ENCODE measurements at places on chromosomes 2 and 18. TPM values are rescaled to one million over a fixed set of nuclear protein-coding genes. Genes with fewer than 3 reads are reported as not detected.
A peak's percentile ranks its signal among the peaks of the same experiment; 100 is the strongest.

DYSF gene
- 15.2 TPM for total RNA-seq

UGT1A4 gene
- not detected for total RNA-seq

UBXN2A gene
- total RNA-seq, result 6.1 TPM

CPLX4 gene
- not detected for total RNA-seq

CCL20 gene
- total RNA-seq, result not detected

POTEC gene
- not detected for total RNA-seq

SOWAHC gene
- total RNA-seq, result 29.4 TPM

TMEM37 gene
- 4.9 TPM for total RNA-seq

ALPI gene
- total RNA-seq, result not detected

CCDC74B gene
- total RNA-seq, result 12.4 TPM

LRRTM4 gene
- total RNA-seq, result not detected

ZNF638 gene
- total RNA-seq, result 162 TPM

ALK gene
- total RNA-seq, result not detected

DNA sequence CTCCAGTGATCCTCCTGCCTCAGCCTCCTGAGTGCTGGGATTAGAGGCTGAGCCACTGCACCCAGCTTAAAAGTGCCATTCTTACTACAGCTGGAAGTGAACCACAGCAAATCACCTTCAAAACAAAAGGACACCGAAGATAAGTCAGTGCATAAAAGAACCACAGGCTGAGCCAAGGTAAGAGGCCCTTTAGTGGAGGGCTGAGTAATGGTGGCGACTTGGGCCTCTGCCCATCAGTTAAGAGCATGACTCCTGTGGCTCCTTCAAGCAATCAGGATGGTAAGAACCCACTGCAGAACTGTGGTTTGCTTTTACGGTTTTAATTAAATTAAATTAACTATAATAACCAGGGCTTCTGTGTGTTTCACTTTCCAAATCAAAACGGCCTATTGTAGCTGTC is 75.1 kb downstream of the CTAGE1 start:
- DNase-seq, result no peak

DNA sequence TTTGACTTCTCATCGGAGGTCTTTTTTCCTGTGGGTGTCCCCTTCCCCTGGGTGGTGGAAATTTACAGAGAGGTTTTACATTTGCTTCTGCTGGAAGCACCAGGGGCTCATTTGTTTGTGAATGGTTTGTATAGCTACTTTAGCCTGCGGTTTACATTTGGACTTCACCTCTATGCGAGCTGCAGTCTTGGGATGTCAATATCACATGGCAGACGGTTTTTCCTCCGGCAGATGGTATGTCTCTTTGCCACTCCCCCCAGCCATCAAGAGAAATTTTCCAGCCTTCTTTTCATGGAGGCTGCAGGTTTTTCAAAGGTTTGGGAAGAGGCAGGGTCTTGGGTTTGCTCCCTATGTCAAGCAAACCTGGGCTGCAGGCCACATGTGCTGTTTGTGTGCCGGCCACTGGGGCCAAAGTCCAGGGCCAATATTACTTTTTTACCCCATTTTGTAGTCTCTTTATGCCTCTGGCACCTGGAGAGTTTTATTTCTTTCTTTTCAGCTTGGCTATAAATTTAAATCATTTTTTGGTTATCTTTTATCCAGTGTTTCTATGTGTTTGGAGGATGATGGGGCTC is 23.9 kb upstream of the BOD1L2 start:
- DNase-seq, result no peak

- DNase-seq, result no peak
Observed at GRCh38 chr2:100397118-100397860, 20.2 kb downstream of the CHST10 start.

DNA sequence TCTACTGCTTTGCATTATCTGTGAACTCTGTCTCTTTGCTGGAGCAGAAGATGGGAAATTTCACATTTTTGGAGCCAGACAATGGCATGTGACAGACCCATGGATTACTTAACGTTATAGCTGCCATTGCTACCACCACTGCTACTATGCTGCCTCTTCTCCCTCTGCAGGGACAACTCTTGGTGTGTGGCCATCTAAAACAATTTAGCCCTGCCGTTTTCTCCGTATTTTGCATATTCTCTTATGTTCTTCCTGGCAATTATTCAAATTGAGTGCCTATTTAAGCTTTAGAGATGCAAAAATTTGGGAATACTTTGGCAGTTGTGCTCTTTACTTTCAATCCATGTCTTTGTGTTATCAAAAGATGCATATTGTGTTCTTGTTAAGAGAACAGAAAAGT is 386.8 kb downstream of the XIRP2 start:
- no peak for DNase-seq

GRCh38 chr2:16726147-16726546 is 60.5 kb upstream of the CYRIA start:
- no peak for DNase-seq

DNA sequence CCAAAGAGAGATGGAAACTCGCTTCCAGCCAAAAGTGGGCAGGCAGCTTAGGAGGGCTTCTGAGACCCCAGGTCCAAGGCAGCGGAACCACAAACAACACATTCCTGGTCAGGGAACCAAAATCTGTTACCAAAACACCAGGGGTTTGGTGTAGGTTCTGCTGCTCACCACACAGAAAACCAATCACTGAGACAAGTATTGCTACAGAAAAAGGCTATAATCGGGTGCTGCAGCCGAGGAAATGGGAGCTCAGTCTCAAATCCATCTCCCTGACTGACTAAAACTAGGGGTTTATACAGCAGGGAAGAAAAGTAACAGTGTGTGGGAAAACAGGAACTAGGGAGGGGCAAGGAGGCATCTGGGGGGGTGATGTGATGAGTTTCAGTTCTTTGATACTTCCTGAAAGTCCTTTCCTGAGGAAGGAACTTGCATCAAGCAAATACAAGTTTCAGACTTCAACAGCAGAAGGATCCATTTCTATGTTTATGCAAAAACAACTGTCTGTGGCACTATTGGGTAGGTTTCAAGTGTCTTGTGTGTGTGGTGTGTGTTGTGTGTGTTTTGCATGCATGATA is 108.0 kb downstream of the FAM168B start:
- DNase-seq, result no peak

GRCh38 chr2:120109186-120110061 is 96.5 kb downstream of the EPB41L5 start:
- DNase-seq, result no peak

DNA sequence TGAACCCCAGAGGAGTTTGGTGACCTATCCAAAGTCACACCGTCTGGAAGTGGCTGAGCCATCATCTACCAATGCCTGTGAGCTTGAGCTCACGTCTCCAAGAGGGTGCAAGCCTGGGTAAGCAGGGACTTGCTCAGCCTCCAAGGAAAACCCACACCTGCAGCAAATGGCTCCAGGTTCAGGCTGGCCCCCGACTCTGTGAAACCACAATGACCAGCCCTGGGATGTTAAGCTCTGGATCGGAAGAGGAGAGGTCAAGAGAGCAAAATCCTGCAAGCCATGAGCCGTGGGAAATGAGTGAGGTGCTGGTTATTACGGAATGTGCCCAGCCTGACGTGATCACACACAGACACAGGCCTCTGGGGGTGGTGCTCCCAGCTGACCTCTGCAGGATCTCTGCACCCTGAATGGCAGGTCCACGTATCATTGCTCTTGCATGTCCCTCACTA is 94.1 kb upstream of the OTOS start:
- no peak for DNase-seq

- no peak for DNase-seq
Observed at GRCh38 chr2:56460508-56460907, 276.7 kb downstream of the CCDC85A start.

DNA sequence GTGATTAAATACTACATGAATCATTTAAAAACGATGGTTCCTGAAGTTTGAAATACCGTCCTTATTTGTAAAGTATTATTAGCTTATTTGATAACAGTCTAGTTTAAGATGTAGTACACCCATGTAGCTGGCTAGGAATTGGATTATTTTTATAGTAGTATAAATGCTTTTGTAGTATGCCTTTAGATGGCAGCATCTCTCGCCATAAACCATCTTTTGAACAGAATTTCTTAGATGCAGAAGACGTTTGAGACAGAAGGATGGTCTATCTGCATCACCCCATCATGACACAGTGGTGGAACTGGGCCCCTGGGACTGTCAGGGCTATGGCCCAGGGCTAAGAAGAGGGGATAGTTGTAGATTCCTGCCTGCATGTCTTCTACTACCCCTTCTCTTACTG is 152.7 kb downstream of the WDSUB1 start:
- DNase-seq, result no peak

GRCh38 chr18:70672581-70672980 is 383.7 kb downstream of the SOCS6 start:
- no peak for DNase-seq

- no peak for DNase-seq
Observed at GRCh38 chr2:235670974-235671787, 177.3 kb downstream of the AGAP1 start.

- no peak for DNase-seq
Observed at GRCh38 chr18:48030616-48031480, 100.4 kb upstream of the SMAD2 start.

GRCh38 chr2:226405465-226405864 is 394.2 kb downstream of the IRS1 start:
- no peak for DNase-seq

GRCh38 chr18:10523544-10523943 is 2.3 kb upstream of the NAPG start:
- DNase-seq, result no peak

DNA sequence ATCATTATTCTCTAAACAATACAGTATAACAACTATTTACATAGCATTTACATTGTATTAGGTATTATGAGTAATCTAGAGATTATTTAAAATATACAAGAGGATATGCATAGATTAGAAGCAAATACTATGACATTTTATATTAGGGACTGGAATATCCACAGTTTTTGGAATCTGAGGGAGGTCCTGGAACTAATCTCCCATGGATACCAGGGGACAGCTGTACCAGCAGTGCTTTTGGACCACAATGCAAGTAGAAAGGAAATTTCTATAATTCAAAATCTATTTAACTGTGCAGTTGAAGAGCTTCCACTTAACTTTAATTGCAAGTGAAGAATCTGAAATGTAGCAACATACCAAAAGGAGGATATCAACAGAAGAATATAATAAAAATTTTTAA is 120.8 kb downstream of the LTBP1 start:
- no peak for DNase-seq

DNA sequence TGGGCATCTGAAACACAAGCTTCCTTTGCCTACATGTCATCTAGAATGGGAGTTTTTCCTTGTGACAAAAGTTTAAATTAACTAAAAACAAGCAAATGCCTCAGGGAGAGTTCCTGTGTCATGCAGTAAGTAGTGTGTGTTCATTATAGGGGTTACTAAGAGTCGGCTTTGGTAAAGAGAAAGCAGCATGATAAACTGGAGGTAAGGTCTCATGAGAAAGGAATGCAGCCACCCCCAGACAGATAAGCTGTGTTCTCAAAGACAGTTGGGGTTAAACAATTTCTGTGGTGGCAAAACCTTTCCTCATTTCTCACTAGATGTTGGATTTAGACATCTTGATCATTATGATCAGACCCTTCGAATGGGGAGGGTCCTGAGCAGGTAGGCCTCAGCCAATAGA is 129.7 kb downstream of the MAP4K4 start:
- DNase-seq, result no peak

- DNase-seq, result no peak
Observed at GRCh38 chr2:48725696-48726494, 29.6 kb downstream of the LHCGR start.

DNA sequence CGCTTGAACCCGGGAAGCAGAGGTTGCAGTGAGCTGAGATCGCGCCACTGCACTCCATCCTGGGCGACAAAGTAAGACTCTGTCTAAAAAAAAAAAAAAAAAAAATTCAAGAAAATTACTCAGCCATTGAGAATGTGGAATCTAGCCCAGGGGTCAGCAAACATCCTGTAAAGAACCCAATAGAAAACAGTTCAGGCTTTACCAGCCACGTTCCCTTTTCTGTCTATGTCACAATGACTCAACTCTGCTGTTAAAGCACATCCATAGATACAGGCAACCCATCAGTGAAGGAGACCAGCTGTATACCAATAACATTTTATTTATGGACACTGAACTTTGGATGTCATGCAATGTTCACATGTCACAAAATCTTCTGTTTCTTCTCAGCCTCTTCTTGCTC is 435.6 kb upstream of the GYPC start:
- no peak for DNase-seq

DNA sequence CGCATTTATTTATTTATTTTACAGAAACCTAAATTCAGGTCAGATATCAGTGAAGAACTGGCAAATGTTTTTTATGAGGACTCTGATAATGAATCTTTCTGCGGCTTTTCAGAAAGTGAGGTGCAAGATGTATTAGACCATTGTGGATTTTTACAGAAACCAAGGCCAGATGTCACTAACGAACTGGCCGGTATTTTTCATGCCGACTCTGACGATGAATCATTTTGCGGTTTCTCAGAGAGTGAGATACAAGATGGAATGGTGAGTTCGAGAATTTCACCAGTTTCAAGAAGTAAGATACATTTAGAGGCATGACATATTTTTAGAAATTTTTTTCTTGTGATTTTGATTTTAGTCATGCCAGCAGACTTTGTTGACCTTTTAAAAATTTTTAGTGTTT is 4.6 kb downstream of the CDCA7 start:
- no peak for DNase-seq

GRCh38 chr2:150267651-150268415 is 219.6 kb downstream of the RND3 start:
- no peak for DNase-seq

- no peak for DNase-seq
Observed at GRCh38 chr2:210445116-210445707, 31.3 kb downstream of the LANCL1 start.

GRCh38 chr2:2731816-2732284 is 400.8 kb upstream of the MYT1L start:
- no peak for DNase-seq

- DNase-seq, result peak; percentile 47
Observed at GRCh38 chr2:237156031-237156856, 70.6 kb downstream of the COPS8 start.

GRCh38 chr2:102027036-102027980 is 35.5 kb downstream of the IL1R2 start:
- DNase-seq, result no peak

DNA sequence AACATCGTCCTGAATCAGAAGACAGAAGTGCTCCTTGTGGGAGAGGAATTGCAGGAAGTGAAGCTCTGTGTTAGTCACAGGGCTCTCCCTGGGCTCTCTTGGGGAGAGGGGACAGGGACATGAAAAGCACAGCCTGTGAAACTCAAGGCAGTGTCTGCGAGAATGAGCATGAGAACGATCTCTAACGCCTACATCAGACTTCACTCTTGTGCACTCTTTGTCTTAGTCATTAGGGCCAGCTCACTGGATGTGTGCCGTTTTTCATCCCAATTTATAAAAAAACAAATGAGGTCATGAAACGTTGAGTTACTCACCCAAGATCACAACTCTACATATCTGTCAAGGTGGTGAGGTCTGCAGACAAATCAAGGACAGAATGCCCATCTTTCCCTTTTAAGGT is 27.0 kb upstream of the TWIST2 start:
- DNase-seq, result no peak

DNA sequence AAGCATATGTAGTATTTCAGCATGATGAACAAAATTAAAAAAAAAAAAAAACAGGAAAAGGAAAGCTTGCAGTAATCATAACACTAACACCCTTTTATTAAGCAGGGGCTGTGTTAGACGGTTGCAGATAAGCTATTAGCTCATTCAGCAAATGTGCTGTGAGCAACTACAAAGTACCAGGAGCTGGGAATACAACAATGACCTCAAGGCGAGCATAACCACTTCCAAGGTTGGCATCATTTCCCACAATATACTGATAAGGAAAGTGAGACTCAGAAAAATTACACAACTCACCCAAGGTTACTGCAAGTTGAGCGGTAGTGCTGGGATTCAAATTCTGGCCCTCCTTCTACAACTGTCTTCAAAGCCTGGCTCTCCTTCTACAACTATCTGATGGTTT is 38.2 kb upstream of the ACTR3 start:
- no peak for DNase-seq

- no peak for DNase-seq
Observed at GRCh38 chr2:149077861-149078260, 39.4 kb downstream of the LYPD6B start.

Data from thoracic aorta (tissue), 2 donors.